ENCODE measurements at places on chromosomes 3 and 15.
A peak's percentile ranks its signal among the peaks of the same experiment; 100 is the strongest.

- no peak for DNase-seq
These were observed 245.1 kb downstream of the ADAMTS17 start for GRCh38 chr15:100096700-100097099.

DNA sequence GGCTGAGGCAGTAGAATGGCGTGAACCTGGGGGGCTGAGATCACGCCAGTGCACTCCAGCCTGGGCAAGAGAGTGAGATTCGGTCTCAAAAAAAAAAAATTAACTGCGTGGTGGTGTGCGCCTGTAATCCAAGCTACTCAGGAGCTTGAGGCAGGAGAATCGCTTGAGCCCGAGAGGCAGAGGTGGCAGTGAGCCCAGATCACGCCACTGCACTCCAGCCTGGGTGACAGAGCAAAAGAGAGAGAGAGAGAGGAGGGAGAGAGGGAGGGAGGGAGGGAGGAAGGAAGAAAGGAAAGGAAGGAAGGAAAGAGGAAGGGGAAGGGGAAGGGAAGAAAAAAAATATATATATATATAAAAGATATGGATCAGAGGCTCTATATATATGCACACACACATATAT, 6.0 kb downstream of the TM4SF19 start:
- no peak for DNase-seq

GRCh38 chr3:36707623-36708409, 56.5 kb downstream of the DCLK3 start:
- DNase-seq, result no peak

DNA sequence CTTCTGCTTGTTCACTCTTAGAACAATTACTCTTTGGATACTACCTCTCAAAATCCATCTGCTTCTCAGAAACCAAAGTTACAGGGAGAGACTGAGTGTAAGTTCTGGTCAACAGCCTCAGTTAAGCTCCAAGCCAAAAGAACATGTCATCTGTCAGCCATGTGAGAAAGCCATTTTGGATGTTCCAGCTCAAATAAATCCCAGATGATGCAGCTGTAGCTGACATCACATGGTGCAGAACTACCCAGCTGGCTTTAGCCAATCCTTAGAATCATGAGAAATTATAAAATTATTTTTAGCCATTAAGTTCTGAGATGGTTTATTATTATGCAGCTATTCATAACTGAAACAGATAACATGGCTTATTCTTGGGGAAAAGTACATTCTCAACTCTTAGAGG, 696.0 kb downstream of the ZNF385D start:
- no peak for DNase-seq

- peak; percentile 77 for DNase-seq
These were observed 41.2 kb upstream of the UBE2Q2 start for GRCh38 chr15:75801859-75802593.

GRCh38 chr3:195151866-195152541, 119.0 kb downstream of the XXYLT1 start:
- no peak for DNase-seq

GRCh38 chr15:99433026-99433756, 132.6 kb upstream of the MEF2A start:
- peak; percentile 30 for DNase-seq

DNA sequence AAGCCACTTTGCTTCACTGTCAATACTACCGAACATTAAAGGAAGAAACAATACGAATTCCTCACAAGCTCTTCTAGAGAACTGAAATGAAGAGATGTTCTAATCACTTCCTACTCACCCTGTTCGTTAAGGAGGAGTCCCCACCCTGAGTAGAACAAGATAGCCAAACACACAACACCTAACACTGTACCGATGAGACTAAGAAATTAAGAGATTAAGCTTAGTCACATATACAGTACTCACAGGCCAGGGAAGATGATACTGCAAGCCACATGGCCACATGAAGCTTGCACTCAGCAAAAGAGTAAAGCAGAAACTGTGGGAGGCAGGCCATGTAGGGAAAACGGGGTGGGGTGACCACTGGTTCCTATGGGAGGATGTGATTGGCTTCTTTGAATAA, 48.0 kb downstream of the CGGBP1 start:
- no peak for DNase-seq
